ENCODE measurements at places on chromosomes 5 and 9. TPM values are rescaled to one million over a fixed set of nuclear protein-coding genes. Genes with fewer than 3 reads are reported as not detected.

Gene FGFR4
- 0.74 TPM for total RNA-seq

Gene MEGF10
- not detected for total RNA-seq

Gene RANBP3L
- not detected for total RNA-seq

Gene GPRIN1
- total RNA-seq = 7.1 TPM

Gene PPP2R2B
- 1.6 TPM for total RNA-seq

Gene CDH12
- total RNA-seq = 0.09 TPM

Gene CTNNA1
- total RNA-seq = 327 TPM

Gene PCDHGA1
- total RNA-seq = 0.90 TPM

Gene FBXW5
- total RNA-seq = 139 TPM

Gene SPATA31C2
- total RNA-seq = not detected

Gene ADAMTS13
- total RNA-seq = 2.1 TPM

Gene KIF20A
- 1.3 TPM for total RNA-seq

Gene CCDC152
- total RNA-seq = 3.4 TPM

Gene PCDHB15
- not detected for total RNA-seq

Gene CACNA1B
- 0.16 TPM for total RNA-seq

Gene EQTN
- not detected for total RNA-seq

Gene C5orf58
- not detected for total RNA-seq

Gene GPR151
- total RNA-seq = not detected

Gene CORO2A
- total RNA-seq = 0.36 TPM

Gene PCDHA9
- total RNA-seq = 0.49 TPM

Gene LRRC14B
- not detected for total RNA-seq

Gene CDC20B
- total RNA-seq = not detected

Gene SLC26A2
- total RNA-seq = 12.7 TPM

Gene KLF4
- 16.8 TPM for total RNA-seq
